Activated CD8-positive, alpha-beta memory T cell treated with anti-CD3 and anti-CD28 coated beads for 4 hours (primary cell): ENCODE measurements at places on chromosomes 3 and 15.

DNA sequence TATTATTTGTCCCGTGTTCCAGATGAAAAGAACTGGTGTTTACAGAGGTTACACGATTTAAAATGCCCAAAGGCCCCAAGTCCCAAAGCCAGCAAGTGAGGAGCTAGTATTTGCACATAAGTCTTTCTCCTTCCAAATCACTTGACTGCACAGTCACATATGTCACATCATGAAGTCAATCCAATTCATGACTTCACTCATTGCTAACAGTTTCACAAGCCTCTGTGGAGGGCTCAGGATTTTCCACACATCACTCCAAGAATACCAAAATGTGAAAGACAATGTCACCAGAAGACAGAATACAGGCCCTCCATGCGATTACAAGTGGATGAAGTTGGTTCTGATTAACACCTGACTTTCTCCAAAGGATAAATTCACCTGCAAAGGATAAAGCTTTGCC lies 283.1 kb upstream of the UBE2E2 start:
- DNase-seq, result no peak

GRCh38 chr15:91054816-91055215 lies 32.4 kb upstream of the VPS33B start:
- no peak for DNase-seq

- no peak for DNase-seq
Observed at GRCh38 chr3:134449951-134450350, 35.8 kb downstream of the ANAPC13 start.

DNA sequence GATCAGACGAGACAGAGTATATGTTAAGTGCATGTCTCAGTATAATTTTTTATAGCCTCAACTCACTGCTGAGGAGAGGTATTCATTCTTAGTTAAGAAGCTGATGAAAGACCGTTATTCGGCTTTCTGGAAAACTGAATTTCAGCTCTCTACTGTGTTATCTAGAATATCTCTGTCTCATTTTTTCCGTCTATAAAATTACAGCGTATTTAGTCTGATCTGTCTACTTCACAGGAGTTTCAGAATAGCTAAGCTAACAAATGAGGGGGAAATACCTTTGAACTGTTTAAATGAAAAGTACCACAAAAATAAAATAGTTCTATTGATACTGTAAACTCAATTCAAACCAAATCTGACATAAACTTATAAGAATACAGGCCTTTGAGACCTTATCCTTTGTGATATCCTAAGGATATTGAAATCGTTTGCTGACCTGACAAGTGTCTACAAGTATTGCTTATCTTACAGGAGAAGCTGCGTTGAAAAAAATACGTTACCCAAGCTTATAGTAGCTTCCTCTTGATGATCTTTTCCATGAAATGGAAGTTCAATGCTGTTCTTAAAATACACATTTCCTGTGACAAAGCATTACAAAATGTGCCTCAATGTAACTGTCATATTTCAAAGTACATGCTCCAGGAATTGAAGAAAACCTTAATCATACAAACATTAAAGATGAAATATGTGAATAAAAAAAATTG lies 104.6 kb downstream of the IL1RAP start:
- DNase-seq, result no peak

GRCh38 chr15:33084661-33085060 lies 109.9 kb downstream of the FMN1 start:
- DNase-seq, result no peak

GRCh38 chr15:71547011-71547410 lies 263.3 kb upstream of the NR2E3 start:
- no peak for DNase-seq

DNA sequence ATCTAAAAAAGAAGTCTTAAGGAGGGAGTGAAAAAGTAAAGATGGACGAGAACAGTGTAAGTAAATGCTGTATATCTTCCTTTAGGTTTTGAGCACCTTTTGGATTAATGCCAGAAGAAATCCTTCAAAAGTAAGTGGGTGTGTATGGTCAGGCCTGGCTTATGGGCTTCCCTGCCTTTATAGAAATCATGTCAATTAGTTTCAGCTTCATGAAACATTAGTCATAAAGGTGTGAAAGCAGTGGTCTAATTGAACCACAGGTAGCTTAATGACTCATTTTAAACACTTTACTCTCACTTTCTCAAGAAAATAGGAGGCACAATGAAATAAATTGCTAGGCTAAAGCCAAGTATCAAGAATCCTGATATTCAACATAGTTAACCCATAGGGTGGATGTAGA lies 467.4 kb upstream of the DPPA4 start:
- DNase-seq, result no peak

DNA sequence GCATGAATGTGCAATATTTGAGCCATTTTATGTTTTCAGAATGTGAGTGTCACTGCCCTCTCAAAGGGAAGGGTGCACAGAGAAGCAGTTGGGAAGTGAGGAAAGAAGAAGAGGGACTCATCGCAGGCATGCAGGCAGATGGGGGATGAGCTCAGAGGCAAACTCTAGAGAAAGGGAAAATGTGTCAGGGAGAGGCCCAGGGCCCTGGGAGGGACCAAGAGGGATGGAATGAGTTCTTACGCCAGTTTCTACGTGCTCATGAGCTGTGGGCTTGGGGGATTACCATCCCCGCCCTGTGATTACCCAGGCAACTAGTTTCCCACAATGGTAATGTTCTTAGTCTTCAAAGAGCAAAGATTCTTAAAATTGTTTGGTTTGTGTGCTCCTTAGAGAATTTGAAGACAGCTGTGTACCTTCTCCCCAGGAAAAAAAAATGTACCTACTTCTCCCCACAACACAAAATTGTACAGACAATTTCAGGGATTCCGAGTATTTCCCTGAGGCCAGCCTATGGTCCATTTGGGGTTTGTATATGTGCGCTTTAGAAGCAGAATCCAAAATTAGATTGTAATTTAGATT lies 17.8 kb downstream of the GCSAM start:
- no peak for DNase-seq

- no peak for DNase-seq
Observed at GRCh38 chr3:63034101-63034500, 158.9 kb upstream of the CADPS start.

DNA sequence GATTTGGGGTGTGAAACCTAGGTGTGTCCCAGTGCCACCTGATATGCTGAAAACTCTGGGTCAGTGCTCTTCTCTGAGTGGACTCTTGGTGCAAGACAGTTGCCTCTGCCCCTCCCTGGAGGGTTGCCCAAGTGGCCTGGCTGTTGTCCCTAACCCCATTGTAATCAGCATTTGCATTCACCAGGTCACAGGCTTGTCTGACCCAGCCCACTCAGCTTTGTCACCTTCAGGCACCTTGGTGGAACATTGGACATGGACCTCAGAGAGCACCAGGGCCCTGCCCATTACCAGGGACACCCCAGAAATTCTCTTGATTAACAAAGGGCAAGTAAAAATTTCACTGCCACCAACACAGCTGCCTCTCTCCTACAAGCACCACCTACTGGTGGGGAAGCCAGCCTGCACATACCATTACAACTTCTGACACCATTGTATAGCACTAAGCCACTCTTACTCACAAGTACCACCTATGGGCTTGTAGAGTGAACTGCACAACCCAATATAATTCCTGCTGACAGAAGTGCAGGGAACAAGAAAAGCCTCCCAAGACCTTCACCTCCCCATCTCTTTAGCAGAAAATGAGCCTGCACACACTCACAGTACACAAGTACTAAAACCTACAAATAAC lies 324.6 kb downstream of the EPHA6 start:
- no peak for DNase-seq

- DNase-seq, result no peak
Observed at GRCh38 chr3:124960105-124960504, 25.6 kb upstream of the MUC13 start.

GRCh38 chr3:193978486-193978885 lies 157.5 kb upstream of the HES1 start:
- no peak for DNase-seq

DNA sequence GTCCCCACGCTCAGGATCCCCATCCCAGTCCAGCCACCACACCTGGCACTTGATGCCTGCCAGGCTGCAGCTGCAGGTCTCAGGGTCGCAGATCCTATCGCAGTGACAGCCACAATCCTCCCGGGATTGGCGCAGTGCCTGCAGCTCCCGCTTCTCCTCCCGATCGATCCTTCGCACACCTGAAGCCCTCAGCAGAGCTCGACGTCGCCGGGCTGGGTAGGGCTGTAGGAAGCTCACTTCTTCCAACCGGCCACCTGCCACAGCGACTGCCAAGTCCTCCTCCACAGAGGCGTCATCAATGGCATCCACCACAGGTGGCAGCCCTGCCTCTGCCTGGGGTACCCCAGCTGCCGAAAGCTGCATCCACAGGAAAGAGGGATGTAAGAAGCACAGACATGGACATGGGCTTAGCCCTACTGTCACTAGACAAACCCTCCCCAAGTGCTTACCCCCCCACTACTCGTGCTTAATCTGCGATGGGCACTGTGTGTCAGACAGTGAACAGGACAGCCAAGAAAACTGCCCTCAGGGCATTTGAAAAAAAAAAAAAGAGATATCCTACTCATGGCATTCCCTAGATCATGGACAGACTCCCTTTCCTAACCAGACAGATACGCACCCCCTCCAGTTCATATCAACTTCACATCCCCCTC lies 9.2 kb downstream of the CSRNP1 start:
- no peak for DNase-seq
